Muscle of leg (tissue), 16 donors: ENCODE measurements at places on chromosomes 1 and 21.

- no peak for DNase-seq
These were observed 9.5 kb upstream of the TMEM61 start for GRCh38 chr1:54970901-54971300.

GRCh38 chr1:48216313-48216712, 6.2 kb upstream of the SLC5A9 start:
- DNase-seq = no peak

GRCh38 chr1:3707298-3707938, 44.8 kb upstream of the CCDC27 start:
- DNase-seq = no peak

DNA sequence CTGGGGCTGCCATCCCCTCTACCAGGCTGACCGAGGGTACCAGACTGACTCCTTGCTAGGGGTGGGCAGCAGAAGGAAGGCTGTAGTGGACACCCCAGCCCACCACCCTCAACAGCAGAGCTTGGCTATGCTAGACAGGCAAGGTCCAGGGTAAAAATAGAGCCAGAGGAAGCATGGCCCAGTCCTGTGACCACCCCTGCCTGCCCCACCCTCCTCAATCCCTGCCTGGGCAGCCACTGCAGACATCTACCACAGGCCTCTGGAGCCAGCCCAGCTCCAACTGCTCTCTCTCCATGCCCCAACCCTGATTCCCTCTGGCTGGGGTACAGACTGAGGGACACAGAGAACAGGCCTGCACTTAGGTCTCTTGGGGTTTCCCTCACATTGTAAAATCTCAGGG, 1.7 kb downstream of the S100A1 start:
- DNase-seq = no peak

GRCh38 chr1:58136387-58136786, 410.1 kb downstream of the OMA1 start:
- no peak for DNase-seq
